Stimulated activated CD8-positive, alpha-beta memory T cell treated with anti-CD3 and anti-CD28 coated beads, Interleukin-15, amount 100 ng/mL, for 1 hour (primary cell): ENCODE measurements at places on chromosomes 2 and 18.

DNA sequence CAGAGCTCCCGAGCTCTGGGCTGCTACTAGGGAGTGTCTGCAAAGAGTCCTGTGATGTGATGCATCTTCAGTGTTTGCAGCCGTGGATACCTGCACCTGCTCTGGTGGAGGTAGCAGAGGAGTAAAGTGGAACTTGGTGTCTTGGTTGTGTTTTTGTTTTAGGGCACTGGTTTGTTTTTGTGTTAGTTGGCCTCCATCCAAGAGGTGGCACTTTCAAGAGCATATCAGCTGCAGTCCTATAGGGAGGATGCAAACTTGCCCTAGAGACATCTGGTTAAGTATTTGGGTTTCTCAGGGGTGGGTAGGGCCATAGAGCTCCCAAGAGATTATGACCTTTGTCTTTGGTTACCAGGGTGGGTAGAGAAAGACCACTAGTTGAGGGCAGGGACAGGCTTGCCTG lies 1249.0 kb upstream of the FAM98A start:
- DNase-seq: no peak

GRCh38 chr2:12428324-12428723 lies 288.4 kb upstream of the TRIB2 start:
- DNase-seq: no peak

GRCh38 chr2:177484180-177484795 lies 91.7 kb downstream of the AGPS start:
- DNase-seq: no peak

- no peak for DNase-seq
Measured at GRCh38 chr2:71607151-71607889, 154.0 kb downstream of the DYSF start.

DNA sequence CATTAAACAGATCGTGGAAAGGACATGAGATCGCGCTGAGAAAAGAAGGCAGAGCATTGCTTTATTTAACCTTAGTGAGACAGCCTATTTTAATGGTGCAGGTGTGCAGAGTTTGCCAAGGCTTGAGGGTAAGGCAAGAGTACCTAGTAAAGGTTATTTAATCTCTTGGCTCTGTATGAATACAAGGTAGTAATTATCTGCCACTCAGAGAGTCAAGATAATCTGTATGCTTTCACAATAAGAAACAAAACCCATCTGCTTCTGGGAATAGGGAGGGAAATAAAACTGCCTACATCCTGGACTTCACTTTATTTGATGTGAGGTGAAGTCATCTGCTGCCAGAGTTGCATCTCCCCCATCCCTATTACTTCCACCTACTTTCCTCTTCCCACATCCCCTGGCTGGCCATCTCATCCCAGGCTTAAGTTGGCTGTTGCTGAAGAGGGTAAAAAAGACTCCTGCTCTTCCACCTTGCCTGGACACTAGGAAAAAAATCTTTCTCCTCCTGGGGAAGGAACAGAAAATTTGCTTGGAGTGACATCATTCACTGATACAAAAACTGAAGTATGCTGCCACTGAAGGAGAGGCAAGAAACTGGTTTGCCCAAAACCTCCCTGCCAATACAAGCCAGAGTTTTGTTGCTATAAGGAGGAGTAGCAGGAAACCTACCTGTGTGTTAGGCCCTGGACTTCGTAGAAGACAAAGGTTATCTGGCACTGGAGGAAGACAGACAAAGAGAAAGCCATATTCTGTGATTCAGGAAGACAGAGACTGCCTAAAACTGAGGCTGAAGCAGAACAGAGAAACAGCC lies 35.8 kb upstream of the ARHGAP25 start:
- DNase-seq: no peak

GRCh38 chr2:101900375-101900774 lies 91.4 kb upstream of the IL1R2 start:
- DNase-seq: no peak

- DNase-seq: no peak
Measured at GRCh38 chr2:84874381-84875212, 6.3 kb downstream of the TRABD2A start.

DNA sequence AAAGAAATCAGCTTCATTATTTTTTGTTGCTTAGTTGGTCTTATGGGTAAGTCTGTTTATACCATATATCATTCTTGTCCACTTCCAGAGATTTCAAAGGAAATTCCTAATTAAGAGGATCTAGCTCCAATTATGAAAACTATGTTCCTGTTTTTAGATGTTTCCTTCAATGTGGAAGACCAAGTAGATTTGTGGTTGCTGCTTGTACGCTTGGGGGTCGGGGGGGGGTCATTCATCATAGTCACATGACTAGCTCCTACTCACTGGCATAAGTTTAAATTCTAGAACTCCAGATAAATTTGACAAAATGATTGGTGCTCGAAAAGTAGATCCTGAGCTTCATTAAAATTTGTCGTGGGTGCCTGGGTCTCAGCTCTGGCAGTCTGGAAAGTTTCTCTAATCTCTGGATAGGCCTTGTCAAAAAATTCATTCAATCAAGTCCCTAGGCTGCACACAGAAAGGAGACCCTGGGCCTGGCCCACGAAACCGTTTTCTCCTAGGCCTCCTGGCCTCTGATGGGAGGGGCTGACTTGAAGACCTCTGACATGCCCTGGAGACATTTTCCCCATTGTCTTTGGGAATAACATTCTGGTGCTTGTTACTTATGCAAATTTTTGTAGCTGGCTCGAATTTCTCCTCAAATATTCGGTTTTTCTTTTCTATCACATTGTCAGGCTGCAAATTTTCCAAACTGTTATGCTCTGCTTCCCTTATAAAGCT lies 62.5 kb downstream of the MEP1B start:
- DNase-seq: no peak
